Putamen (tissue), 1 donor: ENCODE measurements at places on chromosomes 2 and 18.
A peak's percentile ranks its signal among the peaks of the same experiment; 100 is the strongest.

DNA sequence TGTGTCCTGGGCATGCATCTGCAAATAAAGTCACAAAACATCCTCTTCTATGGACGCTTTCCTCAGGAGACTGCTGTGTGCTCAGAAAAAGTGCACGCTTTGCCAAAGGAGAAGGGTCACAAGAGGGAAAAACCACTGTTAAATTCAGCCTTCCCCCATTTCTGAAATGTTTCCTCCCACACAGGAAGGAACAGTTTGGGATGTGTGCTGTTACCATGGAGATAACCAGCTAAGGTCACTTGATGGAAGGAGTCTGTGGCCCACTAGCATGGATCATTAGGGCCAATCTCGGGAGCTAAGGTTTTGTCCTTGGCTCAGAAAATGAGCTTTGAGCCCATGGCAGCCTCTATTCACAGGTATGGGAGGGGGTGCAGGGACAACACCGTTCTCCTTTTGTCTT is 5.6 kb downstream of the KCNE4 start:
- no peak for DNase-seq

DNA sequence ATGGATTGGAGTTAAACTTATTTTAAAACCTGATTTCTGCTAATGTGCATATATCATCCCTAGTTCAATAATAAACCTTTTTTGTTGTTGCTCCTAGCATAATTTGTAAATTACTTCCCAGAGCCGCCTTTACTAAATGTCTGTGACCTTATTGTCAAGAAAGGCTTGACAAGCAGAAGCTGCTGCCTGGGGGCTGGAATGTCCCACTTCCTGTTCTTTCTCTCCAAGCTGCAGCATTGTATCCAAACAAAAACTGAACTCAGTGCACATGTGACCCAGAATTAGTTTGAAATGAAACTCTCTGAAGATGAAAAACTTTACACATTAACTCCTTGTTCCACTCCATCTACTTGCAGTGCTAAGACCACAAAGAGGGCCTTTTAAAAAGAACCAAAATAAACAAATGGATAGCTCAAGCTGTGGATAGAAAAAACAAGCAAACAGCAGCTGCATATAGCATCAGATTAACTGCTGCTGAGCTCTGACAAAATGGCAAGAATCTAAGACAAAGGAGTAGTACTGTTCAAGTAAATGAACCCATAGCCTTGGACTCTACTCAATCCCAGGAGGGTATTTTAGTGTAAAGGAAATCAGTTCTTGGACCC is 99.8 kb upstream of the NEUROD1 start:
- peak; percentile 18 for DNase-seq

- DNase-seq, result no peak
Measured at GRCh38 chr2:205321231-205321630, 361.1 kb upstream of the NRP2 start.

GRCh38 chr18:39781565-39781964 is 2173.5 kb upstream of the PIK3C3 start:
- DNase-seq, result no peak

DNA sequence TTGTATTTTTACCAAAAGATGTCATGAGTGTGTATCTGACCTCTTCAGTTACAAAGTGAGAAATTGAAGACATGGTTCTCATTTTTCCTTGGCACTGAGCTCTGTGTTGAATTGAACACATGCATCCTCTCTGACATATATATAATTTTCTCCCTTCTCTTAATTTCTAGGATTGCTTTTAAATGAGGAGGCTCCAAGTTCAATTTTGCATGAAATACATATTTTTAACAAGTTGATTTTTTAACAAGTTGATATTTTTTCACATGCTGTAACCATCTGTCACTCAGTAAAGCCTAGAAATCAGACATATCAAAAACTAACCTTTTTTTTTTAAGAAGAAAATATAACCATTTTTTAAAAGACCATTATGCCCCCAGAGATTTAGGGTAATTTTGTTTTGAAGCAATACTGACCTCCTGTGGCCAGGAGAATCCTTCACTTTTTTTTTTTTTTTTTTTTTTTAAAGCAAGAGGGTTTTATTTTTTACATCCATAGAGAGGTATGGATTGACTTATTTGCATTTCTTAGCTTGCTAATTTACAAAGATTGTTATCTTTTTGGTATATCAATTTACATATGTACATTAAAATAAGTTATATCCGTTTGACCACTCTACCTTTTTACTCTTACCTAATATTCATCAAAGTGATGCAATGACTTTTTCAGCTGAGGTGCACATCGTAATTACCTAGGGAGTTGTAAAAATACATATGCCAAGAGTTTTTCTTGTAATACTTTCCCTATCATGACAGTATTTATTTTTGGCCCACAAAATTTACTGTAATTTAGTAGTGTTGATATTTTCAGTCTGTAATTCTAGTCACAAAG is 161.8 kb downstream of the SOCS6 start:
- DNase-seq, result no peak

DNA sequence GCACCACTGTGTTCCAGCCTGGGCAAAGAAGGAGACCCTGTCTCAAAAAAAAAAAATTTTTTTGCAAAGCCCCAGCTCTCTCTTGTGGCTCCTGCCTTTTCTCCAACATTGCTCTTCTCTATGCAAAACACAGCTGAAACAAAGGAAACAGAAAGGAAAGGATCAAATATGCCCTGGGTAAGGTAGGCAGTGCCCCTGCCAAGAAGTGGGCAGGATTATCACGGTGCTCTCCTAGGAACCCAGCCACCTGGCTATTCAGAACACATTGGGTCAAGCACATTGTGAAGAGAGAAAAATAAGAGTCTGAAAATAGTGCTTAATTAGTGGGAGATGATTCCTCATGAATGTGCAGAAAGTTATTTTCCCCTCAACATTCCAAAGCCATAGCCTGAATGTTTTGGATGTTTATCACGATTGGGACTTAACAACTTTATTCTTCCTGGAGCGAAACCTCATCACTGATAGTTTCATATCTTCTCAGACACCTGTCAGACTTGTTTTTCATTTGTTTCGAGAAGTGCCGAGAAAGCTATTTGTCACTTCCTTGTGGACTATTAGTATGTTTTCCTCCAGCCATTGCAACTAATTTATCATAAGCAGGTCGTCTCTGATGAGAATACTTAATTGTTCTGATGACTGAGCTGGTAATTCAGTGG is 42.7 kb upstream of the RPL31 start:
- DNase-seq, result no peak

DNA sequence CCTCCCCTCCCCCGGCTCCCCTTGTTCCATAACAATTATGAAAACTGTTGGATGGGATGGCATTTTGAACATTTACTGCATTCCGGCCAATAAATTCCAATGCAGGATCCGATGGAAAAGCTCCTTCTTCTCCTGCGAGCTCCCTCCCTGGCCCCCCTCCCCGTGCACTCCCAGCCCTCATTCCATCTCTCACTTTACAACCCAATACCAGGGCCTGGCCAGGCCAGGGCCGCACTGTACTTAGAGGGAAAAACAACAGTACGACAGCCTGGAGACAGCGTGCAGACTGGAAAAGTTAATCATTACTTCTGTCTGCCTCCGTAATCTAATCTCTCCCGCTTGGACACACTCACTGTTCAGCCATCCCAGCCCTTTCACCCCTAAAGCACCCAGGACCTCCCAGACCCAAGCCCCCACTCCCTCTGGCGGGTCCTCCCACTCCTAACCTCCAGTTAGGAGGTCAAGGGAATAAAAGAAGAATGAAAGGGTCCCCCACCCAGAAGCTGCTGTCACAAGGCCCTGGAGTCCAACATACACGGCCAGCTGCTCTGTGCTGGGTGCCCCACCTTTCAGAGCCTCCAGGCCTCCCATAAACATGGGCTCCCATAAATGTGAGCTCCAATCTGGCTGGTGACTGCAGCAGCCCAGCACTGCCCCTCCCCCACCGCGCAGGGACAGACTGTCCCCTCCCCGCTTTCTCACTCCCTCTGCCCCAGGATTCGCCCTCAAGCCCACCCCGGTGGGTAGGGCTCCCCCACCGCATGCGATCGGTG is 20.6 kb downstream of the SMAD7 start:
- no peak for DNase-seq
